Activated B cell treated with CpG ODN at 0.5 μM for 24 hours (primary cell): ENCODE measurements at places on chromosomes 7 and 10. TPM values are rescaled to one million over a fixed set of nuclear protein-coding genes. Genes with fewer than 3 reads are reported as not detected.

- no peak for DNase-seq
Measured at GRCh38 chr10:111598433-111599059, 521.7 kb downstream of the ADRA2A start.

DNA sequence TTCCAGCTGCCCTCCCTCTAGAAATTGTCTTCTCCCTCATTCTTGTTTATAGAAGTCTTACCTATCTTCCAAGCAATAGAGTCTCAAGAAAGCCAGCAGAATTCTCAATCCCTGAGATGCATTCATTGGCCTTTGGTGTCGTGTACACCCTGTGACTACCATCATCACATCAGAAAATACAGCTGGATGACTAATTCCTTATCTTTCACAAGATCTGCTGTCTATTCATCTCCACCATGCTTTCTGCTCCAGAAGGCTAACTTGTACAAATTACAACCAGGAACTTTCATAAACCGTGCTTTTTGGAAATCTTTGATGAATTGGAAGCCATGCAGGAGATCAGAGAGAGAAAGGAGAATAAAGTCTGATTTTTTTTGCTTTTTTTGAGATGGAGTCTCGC, 1062.9 kb upstream of the GHITM start:
- no peak for DNase-seq

- DNase-seq, result no peak
Measured at GRCh38 chr10:18290651-18291313, 150.6 kb downstream of the CACNB2 start.

DNA sequence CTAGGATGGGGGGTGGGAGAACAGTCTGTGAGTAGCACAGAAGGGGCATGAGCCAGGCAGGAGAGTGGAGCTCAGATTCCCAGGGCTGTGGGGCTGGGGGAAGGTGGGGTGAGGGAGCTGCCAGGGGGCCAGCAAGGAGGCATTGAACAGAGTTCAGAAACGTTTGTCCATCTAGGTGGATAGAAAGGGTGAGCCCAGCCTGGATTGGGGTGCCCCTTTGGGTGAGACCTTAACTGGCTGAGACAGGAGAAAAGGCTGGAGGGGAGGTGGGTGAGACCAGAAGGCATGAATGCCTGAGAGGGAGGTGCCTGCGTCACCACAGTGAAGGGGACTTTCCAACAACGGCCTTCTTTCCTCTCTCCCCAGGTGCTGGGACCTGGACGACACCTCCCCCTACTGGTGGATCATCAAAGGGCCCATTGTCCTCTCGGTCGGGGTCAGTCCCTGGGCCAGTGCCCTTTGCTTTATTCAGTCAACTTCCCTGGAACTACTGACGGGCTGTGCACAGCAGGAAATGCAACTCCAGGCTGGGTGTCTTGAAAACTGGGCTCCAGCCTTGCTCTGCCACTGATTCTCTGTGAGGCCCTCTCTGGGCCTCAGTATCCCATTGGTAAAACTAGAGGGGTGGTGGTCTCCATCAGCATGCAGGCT, 11.0 kb downstream of the GHRHR start:
- no peak for DNase-seq

DNA sequence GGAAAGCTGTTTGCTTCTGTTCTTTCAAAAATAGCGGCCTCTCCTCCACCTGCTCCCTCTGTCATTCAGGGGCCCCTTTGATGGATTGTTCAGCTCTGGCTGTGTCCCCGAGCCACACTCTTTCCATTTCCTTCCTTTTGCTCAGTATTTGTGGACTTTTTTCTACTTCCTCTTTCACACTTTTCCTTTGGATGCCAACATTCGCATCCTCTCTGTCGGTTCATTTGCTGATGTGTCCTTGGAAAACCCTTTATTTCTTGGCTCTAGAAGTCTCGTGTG, 11.7 kb upstream of the PWWP2B start:
- no peak for DNase-seq

GRCh38 chr10:22042557-22043326, 39.2 kb upstream of the DNAJC1 start:
- DNase-seq, result no peak

DNA sequence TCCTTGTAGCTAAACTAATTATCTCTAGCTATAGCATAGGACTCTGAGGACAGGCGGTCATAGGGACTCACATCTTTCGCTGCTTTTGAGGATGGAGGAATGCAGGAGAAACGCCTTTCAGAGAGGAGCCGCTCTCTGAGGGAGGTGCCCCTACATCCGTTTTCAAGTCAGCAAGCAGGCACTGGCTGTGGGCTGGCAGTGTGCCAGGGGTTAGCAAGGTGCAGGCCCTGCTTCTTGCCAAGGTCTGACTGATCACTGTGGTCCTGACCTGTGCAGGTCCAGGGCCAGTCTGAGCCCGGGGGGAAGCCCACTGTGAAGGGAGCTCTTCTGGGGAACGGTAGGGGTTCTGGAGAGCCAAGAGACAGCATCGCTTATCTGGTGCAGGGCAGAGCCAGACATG, 89.4 kb downstream of the SH3PXD2A start:
- no peak for DNase-seq

DNA sequence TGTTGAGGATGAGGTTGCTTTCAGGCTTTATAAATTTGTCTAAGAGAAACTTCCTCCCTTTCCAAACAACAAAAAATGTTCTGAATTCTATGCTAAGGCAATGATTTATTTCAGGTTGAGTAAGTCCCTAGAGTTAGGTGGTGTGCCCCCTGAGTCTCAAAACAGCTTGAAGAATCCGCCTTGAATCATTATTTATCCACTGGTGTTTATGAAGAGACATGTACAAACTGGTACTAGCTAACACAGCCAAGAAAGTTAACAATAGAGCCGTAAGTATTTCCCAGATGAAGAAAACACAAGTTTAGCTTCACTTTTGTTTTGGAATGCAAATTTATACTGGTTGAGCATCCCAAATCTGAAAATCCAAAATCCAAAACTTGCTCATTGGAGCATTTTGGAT, 66.2 kb upstream of the SRPK2 start:
- DNase-seq, result no peak

DNA sequence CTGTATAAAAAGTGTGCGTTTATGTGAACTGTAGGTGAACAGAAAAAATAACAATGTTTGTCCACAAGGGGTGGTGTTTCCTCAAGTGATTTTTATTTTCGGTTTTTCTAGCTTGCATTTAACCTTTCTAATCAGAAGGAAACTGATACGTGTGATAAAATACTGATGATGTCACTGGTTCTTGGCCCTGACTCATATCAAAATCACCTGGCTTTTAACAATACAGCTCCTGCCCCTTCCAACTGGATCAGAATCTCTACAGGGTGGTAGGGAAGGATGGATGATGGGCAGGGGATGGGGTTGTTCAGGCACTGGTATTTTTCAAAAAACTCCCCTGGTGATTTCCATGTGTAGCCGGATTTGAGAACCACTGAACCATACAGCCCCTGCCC, 10.9 kb downstream of the NPFFR1 start:
- DNase-seq, result no peak

DNA sequence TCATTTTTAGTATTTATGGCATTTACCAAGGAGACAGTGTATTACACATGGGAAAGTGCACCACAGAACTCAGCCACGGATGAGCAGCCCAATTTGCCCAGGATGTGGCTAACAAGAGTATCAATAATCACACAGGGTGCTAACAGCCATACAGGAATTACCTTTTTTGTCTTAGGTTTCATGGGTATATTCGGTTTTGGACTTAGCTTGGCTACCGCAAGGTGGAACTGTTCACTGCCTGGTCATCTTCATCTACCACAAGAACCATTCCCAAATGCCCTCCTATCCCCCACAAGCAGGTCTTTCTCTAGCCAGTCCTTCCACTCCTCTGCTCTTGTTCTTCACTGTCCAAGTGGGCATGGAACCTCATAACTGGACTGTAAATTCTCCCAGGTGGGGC, 6.0 kb downstream of the PDLIM1 start:
- no peak for DNase-seq

DNA sequence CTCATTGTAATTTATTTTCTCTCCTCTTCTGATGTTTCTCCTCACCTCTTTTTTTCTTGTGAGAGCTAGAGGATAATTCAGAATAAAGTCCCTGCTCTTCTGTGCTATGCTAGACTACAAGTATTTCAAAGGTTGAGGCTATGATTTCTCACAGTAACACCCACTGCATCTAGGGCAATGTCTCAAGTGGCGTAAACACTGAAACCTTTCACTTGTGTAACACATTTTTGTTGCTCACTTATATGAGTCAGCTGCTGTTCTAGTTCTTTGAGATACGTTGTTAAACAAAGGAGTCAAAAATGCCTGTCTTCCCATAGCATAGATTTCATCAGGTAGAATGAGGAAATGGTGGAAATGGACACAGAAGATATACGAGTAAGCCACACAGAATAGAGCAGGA, 305.1 kb upstream of the PITRM1 start:
- DNase-seq, result no peak

DNA sequence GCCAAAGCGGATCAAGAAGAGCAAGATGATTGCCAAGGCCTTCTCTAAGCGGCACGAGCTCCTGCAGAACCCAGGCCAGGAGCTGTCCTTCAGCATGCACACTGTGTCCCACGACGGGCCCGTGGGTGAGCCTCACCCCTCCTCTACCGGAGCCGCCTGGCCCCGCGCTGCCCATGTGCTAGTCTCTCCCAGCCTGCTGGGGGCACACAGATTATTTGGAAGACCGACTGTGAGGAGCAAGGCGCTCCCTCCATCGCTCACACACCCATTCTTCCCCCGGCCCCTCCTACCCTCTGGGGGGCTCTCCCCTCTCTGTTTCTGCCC, 13.9 kb upstream of the AHCYL2 start:
- no peak for DNase-seq

GRCh38 chr7:128160296-128160695, 80.8 kb upstream of the LEP start:
- no peak for DNase-seq

DNA sequence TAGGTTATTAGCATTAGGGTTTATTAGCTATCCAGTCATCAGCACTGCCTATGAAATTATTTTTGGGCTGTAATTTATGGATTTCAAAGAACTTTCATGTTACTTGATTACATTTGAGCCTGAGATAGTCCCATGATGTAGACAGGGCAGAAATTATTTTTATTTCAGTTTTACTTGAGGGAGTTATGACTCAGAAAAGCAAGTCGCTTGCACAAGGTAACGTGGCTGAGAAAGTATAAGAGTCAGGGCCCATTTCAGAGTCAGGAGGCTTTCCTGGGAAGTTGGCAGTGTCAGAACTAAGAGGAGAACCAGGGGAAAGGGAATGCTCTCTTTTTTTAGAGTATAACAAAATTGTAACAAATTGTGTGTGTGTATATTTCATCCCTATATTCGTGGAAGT, 16.5 kb downstream of the GATA3 start:
- DNase-seq, result no peak

DNA sequence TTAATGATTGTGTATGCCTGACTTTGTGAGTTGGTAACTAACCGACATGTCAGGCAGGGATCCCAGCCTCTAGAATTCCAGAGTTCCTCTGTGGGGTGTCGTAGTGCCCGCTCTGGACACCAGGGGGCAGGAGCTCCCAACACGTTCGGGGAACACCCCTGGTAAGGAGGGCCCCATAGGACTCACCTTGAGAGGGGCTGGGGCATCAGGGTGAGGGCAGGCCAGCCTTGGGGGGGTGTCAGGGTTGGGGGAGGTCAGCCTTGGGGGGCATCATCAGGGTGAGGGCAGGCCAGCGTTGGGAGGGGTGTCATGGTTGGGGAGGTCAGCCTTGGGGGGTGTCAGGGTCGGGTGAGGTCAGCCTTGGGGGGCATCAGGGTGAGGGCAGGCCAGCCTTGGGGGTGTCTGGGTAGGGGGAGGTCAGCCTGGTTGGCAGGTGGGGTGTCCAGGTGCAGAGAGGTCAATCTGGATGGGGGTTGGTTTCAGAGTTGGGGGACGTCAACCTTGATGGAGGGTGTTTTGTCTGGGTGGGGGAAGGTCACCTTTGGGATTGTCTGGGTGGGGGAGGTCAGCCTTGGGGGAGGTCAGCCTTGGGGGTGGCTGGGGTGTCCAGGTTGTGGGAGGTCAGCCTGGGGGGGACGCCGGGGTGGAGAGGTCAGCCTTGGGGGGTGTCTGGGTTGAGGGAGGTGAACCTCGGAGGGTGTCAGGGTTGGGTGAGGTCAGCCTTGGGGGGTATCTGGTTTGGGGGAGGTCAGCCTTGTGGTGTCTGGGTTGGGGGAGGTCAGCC, 45.6 kb upstream of the SUN1 start:
- DNase-seq, result peak; percentile 63

GRCh38 chr10:64486149-64486548, 964.9 kb downstream of the REEP3 start:
- DNase-seq, result no peak

DNA sequence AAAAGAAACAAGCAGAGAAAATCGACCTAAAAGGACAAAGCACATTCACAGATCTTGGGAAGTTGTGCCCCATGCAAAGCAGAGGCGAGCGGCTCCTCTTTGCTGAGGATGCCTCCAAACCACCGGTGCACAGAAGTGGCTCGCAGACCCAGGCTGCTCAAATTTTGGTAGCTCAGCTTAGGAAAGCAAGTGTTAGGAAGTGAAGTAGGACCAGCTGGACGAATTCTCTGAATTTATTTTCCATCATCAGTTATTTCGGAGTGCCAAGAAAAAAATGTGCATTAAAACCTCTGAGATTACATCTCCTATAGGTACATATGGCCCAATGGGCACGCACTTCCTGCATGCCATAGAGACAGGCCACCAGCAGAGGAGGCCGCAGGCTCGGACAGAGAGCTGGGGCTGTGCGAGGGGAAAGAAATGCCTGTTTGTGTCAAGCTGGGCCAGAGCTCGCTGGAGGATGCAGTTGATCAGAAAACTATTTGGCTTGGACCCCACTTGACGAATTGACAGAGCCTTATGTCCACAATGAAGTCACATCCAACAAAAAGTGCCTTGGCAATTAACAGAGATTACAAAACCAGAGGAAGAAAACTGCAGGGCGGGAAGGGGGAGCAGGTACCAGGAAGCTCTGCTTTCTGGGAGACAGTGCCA, 122.3 kb upstream of the LYZL2 start:
- DNase-seq, result no peak

DNA sequence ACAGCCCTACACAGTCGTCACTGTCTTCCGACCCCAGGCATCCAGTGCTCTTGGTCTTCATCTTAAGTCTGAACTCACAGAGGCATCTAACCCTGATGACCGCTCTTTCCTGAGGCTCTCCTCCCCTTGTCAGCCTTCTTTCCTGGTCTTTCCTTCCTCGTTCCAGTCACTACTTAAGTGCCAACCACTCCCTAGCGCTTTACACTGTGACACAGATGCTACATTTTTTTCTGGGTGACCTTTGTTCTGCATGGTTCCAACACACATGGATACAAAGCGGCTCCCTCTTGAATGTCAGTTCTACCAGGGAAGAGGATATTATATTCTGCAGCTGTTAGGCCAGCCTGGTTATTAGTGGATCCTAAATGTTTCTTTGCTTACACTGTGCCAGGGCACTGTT, 12.7 kb downstream of the YWHAG start:
- no peak for DNase-seq

Gene IQUB
- 0.11 and 0.15 TPM in 2 replicates for total RNA-seq

Gene LFNG
- total RNA-seq, result 87.4 and 95.8 TPM in 2 replicates

Gene FAM237B
- not detected in 2 replicates for total RNA-seq

Gene LGI1
- not detected in 2 replicates for total RNA-seq

Gene GPC2
- total RNA-seq, result 5.0 and 5.1 TPM in 2 replicates

Gene SORCS1
- not detected in 2 replicates for total RNA-seq

Gene CDH23
- 0.17 and 0.29 TPM in 2 replicates for total RNA-seq

Gene PARD3
- total RNA-seq, result 0.11 and 0.12 TPM in 2 replicates

Gene LDB1
- total RNA-seq, result 54.0 and 61.9 TPM in 2 replicates

Gene GIMAP8
- total RNA-seq, result 0.22 TPM in 1 of 2 replicates, not detected in the other

Gene LBX1
- total RNA-seq, result not detected in 2 replicates
